ENCODE measurements at places on chromosomes 2 and 18. TPM values are rescaled to one million over a fixed set of nuclear protein-coding genes. Genes with fewer than 3 reads are reported as not detected.

Gene CD302
- total RNA-seq, result 28.7 TPM

Gene COX5B
- total RNA-seq, result 1,312 TPM

Gene CGREF1
- total RNA-seq, result 4.3 TPM

Gene TSGA10
- 1.5 TPM for total RNA-seq

All from right atrium auricular region (tissue), 2 donors.